ENCODE measurements at places on chromosomes 7 and 10.

DNA sequence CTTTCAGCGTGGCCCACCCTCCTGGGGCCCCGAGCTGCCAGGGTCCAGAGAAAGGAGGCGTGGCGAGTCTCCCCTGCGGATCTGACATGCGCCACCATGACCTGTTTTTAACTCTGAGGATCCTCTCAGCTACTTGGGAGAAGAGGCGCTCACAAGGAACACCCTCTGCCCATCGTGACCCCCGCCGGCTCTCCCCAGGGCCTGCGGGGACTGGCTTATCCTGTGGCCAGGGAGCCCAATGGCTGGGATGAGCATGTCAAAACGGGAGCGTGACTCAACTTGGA is 93.7 kb downstream of the EBF3 start:
- no peak for DNase-seq

DNA sequence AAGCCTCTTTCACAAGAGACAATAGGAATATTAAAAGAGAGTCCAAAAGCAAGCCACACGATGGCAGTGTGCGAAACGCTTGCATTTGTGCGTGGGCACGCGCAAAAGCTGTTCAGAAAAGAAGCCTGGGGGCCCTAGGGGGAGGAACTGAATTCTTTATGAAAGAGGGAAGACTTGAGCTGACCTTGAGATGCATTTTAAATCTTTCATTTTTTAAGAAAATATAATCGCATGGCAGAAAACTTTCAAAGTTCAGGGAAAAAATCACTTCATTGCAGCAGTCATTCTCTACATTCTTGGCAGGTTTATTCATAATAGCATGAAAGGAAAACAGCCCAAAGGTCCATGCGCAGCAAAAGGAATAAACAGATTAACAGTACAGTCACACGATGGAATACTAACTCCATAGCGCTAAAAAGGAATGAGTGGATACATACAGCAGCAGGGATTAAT is 206.5 kb upstream of the PRKCQ start:
- no peak for DNase-seq

- DNase-seq = no peak
Observed at GRCh38 chr7:111788286-111789047, 226.2 kb upstream of the IMMP2L start.

DNA sequence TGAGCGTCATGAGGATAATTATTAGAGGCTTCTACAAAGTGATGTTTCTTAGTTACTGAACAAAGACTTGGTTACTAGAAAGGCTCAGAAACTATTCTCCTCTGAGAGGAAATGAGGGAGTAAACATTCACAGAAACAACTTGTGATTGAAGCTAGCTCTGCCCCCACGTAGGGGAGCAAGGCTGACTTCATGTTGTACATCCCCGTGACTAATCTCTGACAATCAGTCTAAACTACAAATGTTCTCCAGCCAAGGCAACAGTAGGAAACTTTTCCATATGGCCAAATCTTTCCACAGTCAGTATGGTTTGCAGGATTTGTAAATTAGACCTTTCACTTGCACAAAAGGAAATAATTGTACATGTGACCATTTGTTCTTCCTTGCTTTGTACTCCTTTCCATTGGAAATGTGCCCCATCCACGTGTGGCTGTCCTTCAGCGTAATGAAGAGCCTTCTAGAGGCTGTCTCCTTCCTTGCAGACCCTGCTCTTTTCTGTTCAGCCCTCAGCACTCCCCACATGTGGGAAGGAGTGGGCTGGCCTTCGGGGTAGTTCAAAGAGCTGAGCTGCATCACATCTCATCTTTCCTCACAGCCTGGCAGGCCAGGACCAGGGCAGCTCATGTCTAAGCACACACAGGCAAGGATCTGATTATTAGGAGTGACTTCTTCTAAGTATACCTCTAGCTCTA is 93.5 kb downstream of the PCGF5 start:
- no peak for DNase-seq

DNA sequence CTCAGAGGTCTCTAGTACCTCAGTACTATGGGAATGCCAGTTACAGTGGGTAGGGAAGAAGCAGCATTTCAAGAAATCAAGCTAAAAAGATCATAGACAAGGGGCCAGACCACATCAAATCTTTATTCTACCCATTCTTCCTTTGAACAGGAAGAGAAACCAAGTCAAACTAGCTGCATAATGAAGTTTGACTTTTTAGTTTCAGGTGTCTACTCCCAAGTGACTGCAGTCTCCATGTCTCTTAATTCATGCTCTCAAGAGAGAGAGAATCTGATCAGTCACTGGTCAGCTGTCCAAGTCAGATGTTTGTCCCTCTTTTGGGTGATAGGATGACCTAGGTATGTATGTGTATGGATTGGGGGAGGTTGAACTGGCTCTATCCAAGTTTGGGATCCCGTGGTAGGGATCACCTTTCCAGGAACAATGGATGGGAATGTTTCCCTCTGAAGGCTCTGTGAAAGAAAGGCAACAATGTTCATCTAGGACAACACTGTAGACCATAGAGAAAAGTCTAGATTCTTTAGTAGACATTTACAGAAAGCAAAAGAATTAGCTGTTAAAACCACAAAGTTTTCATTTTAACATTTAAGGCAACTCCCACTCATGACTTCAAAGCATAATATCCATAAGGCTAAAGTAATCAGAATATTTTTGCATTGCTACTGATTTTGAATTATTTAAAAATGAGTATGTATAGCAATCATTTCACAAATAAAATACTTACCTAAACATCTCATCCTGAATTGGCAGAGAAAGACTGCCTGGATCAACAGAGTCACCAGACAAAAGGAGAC is 30.1 kb upstream of the PRTFDC1 start:
- DNase-seq = no peak

DNA sequence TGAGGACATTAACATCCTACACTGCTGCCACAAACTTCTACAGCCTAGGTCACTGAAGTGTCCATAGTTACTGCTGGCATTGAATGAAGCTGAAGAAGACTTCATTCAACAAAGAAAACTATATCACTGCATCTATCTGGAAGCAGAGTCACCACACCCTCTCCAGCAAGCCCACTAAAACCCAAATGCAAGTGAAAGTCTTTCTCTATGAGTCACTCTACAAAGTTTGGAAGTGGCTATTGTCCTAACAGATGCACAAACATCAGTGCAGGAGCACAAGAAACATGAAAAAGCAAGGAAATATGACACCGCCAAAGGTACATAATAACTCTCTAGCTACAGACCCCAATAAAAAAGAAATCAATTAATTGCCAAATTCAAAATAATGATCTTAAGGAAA is 43.5 kb upstream of the CAMK2B start:
- DNase-seq = no peak

- no peak for DNase-seq
Observed at GRCh38 chr7:27361522-27361921, 118.9 kb downstream of the EVX1 start.

DNA sequence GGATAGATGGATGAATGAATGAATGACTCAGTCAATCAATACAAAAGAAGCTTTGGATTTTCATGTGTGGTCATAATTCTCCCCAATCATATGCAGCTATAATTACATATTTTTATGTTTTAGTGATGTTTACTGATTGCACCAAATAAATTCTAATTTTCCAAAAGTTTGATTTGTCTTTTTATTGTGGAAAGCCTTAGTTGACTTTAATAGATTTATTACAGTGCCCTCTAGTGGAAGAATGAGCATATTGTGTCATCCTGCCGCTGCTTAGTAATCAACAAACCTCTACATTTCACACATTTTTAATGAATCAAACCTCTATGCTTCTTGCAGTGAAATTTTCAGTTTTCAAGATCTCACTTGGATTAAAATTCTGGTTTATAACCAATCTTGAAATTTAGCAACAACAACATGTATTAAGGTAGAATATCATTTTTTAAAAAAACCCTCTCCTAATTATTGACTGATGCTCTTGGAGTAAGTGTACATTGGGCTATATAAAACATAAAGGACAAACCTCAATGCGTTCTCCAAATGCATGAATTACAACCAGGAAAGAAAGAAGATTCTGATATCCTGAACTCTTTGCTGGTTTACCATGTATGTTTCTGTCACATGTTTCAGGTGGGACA is 55.6 kb upstream of the PNLIP start:
- DNase-seq = no peak

GRCh38 chr7:33379891-33380525 is 250.6 kb downstream of the BBS9 start:
- DNase-seq = no peak

GRCh38 chr7:84055904-84056605 is 138.5 kb downstream of the SEMA3A start:
- DNase-seq = no peak

DNA sequence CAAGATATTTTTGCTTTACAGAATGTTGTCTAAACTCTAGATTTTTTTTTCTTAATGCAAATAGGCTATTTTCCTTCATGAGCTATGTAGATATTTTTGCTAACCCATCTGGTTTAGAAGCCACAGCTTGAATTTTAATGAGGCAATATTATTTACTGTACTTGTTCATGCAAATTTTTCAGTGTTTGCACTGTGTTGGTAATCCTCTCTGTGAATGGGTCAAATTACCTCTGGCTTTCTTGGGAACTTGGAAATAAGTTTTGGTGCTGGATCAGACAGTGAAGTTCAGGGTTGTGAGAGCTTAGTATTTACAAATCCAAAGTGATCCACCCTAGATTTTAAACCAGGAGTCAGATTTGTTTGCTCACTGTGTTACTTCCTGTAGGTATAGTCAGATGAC is 686.9 kb downstream of the NXPH1 start:
- DNase-seq = no peak

GRCh38 chr7:121499624-121500023 is 103.5 kb upstream of the FAM3C start:
- DNase-seq = no peak

GRCh38 chr10:107098326-107098725 is 66.2 kb downstream of the SORCS1 start:
- DNase-seq = no peak

DNA sequence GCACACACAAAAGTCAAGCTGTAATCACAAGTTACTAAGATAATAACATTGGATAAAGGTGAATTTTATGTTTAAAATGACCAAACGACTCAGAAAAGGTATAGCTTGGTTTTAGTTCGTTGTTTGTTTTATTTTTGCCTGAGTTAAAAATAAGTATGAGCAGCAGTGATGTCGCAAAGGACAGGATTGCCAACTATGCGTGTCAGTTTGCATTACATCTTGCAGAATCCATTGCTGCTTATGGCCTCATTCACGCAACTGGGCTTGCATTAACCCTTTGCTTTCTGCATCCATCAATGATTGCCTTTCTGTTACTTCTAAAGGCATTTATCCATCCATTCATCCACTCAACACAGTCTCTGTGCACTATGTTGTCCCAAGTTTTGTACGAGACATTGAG is 389.6 kb downstream of the DPP6 start:
- no peak for DNase-seq

DNA sequence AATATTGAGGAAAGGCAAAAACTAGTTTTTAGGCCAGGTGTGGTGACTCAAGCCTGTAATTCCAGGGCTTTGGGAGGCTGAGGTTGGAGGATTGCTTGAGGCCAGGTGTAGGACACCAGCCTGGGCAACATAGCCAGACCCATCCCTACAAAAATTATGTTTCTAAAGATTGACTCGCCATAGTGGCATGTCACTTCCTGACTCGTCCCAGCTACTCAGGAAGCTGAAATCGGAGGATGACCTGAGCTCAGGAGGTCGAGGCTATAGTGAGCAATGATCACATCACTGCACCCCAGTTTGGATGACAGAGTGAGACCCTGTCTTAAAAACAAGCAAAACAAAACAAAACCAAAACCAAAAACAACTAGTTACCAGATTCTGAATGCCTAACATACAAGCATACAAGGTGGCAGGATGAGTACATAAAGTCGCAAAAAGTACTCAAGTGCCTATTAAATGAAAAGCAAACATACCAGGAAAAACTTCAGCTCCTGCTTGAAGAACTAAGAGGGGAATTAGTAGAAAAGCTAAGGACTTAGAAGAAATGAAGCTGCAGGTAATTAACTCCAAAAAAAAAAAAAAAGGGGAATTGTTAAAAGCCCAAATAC is 14.1 kb downstream of the ZNF398 start:
- DNase-seq = no peak

DNA sequence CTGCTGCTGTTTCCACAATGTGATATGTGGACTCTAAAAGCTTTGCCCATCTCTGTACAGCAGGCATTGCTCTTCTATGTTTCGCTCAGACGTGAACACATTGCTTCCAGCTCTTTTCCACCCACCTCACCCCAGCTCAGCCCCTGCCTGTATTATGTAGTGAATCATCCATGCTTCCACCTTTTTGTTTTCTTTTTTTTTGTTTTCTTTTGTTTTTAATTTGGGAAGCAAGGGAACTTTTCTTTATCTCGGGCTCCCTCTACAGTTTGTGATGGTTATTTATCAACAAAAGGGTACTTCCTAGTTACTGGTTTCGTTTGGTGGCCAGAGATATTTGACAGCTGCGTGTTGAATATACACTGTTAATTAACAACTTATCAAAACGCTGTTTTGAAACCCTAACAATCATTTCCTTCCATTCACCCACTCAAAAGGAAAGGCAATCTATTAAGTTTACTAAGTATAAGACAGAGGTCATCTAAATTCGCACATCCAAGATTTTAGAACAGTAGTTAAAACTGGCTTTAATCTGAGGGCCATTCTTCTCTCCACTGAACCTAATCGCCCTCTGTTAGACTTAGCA is 127.9 kb upstream of the STK17A start:
- DNase-seq = no peak
